Suppressor macrophage treated with lipopolysaccharide for 1 hour (primary cell): ENCODE measurements at places on chromosomes 2 and 18.

DNA sequence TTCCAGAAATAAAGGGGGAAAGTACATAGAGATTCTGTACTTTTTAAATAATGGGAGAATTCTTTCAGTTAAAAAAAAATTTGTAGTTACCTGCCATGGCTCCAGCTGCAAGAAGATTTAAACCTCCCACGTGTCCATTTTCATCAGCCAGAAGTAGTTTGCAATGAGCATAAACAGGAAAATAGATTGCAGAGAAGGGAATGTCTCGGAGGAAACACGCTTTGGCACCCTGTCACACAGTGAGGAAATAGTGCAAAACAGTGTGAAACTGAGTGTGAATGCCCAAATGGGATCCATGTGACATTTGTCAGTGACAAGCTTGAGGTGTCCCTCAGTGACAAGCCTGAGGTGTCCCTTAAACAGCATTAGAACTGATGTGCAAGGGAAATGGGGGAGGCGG is 102.7 kb downstream of the SLC25A12 start:
- DNase-seq = no peak

- DNase-seq = no peak
These were observed 336.5 kb downstream of the MEIS1 start for GRCh38 chr2:66771359-66771976.

DNA sequence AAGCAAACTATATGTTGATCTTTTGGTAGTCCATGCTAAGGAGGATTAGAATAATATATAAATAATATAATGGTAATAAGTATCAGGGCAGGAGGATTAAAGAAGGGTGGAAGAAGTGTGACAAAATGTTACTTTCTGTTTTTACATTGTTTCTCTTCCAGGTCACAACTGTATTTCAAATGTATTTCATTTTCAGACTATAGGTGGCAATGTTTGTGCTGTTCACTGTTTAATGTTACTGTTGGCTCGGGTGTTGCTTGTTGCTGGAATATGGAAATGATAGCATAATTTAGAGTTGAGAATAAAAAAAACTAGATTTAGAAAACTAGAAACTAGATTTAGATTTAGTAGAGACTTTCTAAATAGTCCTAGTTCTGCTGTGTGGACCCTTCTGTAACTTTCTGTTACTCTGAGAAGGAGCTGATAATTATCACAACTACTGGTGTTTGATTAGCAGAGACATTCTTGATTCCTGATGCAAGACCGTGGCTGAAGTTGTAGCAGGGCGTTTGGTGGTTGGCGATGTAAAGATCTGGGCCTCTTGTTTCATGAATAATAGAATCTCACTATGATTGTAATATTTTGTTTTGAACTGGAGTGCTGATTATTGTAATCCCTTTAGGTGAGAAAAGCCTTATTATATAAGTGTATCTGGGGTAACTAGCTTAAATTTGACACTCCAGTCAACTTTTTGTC is 7.9 kb downstream of the NEDD4L start:
- peak; percentile 22 for DNase-seq

DNA sequence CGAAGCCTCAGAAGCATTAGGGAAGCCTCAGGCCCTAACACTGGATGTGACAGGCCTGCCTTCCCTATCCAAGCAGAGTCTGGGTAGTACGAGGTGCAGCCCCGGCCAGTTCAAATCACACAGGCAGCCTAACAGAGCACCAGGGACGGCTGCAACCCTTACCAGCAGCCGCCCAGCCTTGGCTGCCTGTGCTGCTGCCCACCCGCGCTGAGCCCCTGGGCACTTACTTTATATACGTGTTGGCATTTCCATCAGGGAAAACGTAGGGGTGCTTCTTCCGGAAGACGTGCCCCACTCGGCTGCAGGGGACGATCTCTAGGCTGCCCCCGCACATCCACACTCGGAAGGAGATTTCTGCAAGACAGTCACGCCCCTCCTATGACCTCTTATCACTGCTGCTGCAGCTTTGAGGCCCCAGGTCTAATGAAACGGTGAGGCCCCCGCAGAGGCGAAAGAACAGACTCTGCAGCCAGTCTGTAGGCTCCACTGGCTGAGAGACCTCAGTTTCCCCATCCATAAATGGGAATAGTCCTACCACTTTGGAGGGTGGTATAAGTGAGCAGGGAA is 124.7 kb upstream of the CAPN13 start:
- DNase-seq = no peak

DNA sequence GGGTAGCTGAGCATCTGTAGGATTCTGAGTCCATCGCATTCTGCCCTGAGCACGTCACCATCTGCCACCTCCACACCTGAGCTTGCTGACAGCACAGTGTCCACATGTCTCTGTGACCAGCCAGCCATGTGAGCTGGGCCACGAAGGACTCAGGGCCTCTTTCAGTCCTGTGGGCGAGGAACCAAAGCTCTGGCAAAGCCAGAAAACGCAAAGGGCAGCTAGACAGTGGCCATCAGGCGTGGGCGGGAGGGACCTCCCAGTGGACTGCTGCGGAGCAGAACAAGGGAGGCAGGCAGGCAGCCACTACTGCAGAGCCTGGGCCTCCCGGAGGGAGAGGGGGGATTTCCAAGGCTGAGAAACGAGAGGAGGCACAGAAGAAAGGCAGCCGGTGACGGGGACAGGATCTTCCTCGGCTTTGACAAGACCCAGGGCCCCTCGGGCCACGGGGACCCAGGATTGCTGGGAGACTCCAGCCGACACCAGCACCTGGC is 274.6 kb upstream of the SALL3 start:
- no peak for DNase-seq

DNA sequence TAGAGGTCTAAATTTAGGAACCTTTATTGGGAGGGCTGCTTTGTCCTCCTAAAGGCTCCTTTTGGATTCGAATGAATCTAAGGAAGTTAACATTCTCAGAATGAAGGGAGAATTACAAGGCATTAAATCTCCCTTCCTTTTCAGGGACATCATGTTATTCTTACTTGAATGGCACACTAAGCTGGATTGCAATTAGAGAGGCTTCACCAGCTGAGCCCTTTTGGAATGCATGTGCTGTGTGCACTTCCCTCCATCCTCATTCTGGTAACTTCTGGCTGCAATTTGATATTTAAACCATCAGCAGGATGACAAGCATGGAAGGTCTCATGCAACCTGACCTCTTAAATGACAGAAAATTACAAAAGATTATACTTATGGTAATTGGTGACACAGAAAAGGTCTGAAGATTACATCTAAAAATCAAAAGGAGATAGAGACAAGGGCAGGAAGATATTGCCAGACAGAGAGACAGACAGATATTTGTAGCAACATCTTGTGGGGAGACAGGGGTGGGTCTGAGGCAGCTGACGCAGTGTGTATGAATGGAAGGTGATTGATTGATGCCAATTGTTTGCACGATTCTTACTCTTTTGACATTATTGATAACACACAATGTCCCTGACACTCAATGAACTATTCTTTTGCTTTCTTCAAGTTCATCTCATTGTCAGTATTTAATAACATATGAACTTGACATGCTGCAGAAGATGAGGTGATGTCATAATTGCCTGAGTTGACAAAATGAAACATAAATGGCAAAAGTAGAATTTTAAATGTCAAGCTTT is 570.8 kb upstream of the GYPC start:
- no peak for DNase-seq

GRCh38 chr2:32355976-32356680 is 695 bp upstream of the BIRC6 start:
- no peak for DNase-seq

- no peak for DNase-seq
These were observed 7.0 kb downstream of the RRM2 start for GRCh38 chr2:10129490-10129889.

- no peak for DNase-seq
These were observed 22.6 kb downstream of the YES1 start for GRCh38 chr18:789397-789796.

- DNase-seq = no peak
These were observed 109.4 kb upstream of the TMEM200C start for GRCh38 chr18:6004683-6005082.

GRCh38 chr2:68441179-68441993 is 25.7 kb downstream of the FBXO48 start:
- peak; percentile 99 for DNase-seq

- DNase-seq = no peak
These were observed 36.7 kb downstream of the IL1R2 start for GRCh38 chr2:102028470-102028869.

GRCh38 chr2:94874277-94874997 is 3.2 kb downstream of the TEKT4 start:
- peak; percentile 67 for DNase-seq

- peak; percentile 25 for DNase-seq
These were observed 21.2 kb downstream of the TRIB2 start for GRCh38 chr2:12737738-12738485.

DNA sequence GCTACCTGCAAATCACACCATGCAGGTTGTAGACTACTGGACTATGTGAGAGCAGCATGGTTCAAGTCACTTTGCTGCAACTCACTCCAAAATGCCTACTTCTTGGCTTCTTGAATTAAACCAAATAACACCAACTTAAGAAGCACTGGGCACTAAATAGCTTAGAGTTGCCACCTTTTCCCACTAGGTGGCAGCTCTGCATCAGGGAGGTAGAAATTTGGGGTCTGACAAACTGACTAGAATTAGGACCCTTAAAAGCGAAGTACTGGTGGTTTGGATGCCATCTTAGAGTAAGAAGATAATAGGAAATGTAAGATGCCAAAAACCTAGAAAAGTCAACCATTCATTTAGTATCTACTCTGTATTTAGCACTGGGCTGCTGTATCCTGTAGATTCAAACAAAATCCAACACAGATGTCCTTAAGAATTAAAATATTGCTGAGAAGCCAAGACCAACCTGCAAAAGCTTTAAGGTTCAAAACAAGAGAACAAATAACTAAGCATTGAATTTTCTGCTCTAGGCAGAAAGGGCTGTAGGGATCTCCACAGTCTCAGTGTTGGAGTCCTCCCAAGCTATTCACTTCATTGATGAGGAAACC is 65.5 kb downstream of the CCBE1 start:
- no peak for DNase-seq

DNA sequence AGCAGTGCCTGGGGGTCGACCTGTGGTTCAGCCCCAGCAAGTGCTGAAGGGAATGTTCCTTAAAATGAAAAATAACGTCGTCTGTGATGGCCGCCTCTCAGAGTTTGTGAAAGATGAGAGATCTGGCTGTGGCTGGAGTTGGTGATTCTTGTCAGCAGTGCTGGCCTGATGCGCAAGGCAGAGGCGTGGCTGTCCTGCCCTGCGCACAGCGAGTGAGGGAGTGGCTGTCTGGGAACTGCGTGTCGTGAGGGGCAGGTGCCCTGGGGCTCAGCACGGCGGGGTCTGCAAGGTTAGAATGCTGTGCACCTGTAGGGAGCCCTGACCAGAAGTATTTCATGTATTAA is 8.8 kb downstream of the NFATC1 start:
- no peak for DNase-seq

DNA sequence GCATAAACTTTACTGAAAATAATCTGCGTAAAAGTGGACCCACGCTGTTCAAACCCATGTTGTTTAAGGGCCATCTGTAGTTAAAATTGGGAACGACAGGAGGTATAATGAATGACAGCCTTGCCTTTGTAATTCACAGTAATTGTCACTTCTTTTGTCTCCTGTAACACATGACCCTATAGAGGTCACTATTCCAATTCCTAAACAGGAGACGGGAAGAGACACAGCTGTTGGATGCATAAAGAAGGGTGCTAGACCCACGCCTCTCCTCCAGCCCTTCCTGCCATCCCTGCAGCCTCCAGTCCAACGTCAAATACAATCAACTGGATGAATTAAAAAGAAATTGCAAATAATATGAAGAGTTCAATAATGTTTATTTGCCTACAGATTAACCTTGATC is 63.1 kb upstream of the NFATC1 start:
- no peak for DNase-seq
